ENCODE measurements at places on chromosomes 16 and 17.

DNA sequence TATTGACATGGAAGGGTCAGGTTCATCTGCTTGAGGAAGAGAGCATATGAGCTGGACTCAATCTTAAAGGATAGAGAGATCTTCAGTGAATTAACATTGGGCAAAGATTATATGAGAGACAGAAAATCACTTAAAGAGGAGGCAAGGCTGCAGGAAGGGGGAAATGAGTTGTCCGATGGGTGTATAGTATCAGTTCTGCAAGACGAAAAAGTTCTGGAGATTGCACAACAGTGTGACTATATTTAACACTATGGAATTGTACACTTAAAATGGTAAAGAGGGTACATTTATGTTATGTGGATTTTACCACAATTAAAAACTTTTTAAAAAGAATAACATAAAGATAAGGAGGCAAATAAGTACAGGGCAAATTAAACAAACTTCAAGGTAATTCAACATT is 80.7 kb downstream of the HELZ start:
- DNase-seq, result no peak

GRCh38 chr16:52872731-52873130 is 180.0 kb downstream of the CHD9NB start:
- no peak for DNase-seq

DNA sequence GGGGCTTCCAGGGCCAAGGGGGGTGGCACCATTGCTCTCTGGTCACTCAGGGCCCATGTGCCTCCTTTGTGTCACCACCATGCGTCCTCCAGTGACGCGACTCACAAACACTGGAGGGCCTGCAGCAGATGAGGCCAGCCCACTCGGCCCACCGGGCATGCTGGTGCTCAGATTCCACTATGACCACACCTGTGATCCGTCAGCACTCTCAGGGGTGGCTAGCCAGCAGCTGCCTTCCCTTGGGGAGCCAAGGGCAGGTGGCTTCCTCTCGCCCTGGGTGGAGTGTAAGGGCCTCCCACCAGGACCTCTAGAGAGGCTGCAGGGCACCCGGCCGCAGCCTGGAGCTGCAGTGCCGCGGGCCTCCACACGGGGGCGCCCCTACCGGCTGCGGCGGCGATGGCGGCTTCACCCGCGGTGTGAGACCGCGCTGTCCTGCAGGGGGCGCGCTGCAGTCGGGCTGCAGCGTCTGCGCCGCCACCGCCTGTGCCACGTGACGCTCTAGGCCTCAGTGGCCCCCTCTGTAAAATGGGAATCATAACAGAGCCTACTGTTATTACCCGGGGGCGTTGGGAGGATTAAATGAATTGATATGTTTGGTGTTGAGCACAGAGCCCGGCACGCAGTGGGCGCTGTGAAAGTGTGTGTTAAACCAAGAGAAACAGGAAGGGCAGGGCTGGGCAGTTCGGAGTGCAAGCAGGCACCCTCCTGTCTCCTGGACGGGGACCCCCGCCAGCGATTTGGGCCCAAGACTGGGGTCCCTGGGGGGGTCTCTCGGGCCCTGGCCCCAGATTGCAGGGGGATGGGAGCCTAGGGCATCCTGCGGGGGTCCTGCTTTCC is 192.4 kb upstream of the GSE1 start:
- DNase-seq, result peak; percentile 24

- DNase-seq, result no peak
These were observed 959 bp downstream of the SSH2 start for GRCh38 chr17:29929006-29929532.

DNA sequence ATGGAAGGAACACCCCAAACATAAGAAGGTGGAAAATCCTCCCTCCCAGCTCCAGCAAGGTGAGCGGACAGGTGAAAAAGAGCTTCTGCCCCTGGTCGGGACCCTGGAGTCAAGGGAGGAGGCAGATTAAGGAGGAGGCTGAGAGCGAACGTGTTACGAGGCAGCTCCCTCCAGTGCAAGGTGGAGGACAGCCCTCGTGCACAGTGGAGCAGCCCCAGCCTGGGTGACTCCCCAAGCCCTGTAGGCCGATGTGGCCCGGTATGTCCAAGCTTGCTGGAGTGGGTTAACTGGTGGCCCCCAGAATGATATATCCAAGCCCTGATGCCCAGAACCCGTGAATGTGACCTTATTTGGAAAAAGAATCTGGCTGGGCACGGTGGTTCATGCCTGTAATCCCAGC is 15.5 kb upstream of the CRISPLD2 start:
- no peak for DNase-seq

GRCh38 chr17:47785538-47786123 is 36.0 kb downstream of the OSBPL7 start:
- DNase-seq, result peak; percentile 40

GRCh38 chr16:49596068-49596467 is 222.5 kb downstream of the C16orf78 start:
- peak; percentile 45 for DNase-seq

GRCh38 chr16:60166111-60166510 is 1432.0 kb upstream of the GOT2 start:
- no peak for DNase-seq

DNA sequence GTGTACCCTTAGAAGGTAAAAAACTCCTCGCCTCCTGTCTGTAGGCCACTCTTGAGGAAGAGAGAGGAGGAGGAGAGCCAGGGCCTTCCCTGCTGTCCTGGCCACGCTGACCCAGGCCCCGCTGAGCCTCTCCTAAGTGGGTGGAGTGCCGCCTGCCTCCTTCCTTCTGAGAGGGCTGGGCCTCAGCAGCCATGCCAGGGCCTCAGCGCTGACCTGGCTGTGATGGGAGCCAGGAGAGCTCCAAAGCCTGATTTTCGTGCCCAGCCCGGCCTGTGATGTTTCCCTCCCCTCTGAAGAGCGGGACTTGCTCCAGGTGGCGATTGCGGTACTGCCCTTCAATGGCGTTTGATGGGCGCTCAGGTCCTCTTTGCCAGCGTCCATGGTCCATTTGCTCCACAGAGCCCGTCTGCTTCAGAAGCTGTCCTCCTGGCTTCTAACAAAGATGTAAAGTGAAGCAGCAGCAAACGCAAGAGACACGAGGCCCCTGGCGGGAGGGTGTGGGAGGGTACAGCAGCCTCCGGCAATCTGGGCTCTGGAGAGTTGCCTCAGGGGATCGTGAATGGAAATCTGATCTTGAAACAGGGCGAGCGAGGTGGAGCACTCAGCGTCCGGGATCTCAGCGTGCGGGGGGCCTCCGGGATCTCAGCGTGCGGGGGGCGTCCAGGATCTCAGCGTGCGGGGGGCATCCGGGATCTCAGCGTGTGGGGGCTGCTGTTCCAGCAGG is 93.5 kb downstream of the NPIPB11 start:
- DNase-seq, result no peak

- no peak for DNase-seq
These were observed 80.3 kb downstream of the RBFOX3 start for GRCh38 chr17:79530361-79531105.

DNA sequence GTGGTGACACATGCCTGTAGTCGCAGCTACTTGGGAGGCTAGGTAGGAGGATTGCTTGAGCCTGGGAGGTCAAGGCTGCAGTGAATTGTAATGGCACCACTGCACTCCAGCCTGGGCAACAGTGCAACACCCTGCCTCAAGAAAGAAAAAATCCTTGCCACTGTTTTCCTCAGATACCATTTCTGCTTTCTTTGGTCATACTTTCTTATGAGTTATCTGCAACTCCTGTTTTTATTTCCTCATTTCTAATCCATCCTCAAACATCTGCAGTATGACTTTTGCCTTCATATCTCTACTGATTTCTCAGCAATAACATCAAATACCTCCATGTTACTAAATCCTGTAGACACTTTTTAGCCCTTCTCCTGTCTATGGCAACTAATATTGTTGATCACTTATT is 3.1 kb upstream of the AP2B1 start:
- DNase-seq, result no peak

DNA sequence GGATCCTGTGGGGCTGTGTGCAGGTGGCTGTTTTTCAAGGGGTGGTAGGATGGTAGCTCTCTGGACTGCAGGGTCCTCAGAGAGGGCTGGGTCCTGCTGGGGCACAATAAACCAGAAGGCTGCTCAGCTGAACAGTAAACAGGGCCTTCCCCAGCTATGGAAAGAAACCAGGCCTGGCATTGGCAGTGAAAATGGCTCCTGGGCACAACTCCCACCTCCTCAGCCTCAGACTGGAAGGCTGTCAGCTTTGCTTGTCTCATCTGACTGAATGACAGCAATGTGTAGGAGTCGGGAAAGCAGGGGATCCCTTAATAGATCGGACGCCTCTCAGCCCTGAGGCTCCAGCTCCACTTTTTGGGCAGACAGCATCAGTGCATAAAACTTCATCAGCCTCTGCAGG is 59.8 kb upstream of the NLRP1 start:
- DNase-seq, result no peak

DNA sequence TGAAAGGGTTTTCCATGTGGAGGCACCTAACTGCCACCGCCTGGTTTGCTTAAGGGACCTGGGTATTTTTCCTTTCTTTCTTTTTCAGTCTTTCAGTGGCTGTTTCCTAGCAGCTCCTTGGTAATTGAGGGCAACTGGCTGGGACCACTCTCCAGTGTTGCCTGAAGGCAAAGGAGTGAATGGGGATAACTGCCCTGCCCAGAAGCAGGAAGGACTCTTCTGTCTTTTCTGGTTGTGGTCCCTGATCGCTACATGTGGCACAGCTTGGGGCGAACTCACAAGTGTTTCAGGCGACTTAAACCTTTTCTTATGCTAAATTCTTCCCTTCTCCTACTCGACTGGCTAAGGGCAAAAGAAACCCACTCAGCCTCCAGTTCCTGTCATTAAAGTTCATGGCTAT is 10.1 kb upstream of the TMEM98 start:
- DNase-seq, result no peak

DNA sequence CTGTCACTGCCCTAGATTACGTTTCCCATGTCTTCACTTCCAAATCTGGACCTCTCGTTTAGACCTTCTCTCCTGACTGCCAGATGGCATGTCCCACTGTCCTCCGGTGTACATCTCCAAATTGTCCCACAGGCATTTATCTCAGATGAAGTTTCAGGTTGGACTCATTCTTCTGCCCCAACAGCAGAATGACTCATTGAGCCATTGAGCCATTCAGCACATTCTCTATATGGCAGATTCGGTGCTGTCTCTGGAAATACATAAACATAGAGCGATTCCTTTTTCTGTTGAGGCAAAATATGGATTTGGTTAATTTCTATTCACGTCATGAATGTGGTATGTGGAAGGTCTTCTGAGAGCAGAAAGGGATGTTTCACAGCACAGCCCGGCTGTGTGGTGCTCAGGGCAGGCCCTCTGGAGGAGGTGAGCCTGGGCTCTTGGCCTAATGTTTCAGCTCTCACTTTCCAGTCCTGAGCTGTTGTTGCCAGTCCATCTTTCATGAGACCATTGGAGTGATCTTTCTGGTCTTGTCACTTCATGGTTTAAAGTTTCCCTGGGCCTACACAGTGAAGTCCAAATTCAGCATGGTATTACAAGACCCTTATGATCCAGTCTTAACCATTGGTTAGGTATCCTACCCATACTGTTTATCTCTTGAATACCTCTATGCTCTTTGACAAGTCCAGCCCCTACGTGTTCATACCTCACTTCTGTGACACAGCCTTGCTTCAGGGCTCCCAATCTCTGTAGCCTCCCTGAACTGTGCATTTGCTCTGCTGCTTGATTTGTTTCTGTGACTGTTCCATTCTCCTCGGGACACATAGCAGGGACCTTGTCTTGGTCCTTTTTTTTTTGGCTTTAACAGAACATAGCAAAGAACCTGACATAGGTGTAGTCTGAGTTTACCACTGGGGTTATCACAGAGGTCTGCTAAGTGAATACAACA is 15.9 kb downstream of the HAPSTR1 start:
- no peak for DNase-seq

- no peak for DNase-seq
These were observed 107.6 kb upstream of the MED13 start for GRCh38 chr17:62172492-62173291.

DNA sequence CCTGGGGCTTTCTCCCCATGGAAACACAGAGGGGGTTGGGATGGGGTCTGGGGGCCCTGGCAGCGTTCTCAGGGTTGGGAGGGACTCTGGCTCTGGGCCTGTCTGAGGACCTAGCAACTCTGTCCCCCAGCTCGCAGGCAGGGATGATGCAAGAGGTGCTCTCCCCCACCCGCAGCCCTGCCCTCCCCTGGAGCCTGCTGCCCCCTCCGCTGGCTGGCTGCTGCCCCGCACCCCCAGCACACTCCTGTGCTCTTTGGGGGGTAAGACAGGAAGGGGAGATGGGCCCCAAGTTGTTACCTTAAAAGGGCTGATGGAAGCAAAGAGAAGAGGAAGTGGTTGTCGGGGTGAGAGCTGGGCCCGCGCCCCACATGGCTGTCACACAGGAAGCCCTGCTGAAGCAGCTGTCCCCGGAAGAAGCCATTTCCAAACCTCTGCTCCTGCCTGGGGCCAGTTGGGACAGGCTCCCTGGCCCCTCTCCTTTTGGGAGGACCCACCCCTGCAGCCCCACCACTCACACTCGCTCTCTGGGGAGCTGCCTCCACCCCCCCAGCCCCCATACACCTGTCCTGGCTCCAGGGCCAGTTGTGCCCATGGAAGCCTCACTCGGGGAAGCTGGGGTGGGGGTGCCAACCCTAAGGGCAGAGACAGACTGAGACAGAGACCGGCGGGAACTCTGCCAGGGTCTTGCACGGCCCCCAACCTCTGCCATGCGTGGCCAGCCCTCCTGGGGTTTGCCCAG is 2.5 kb downstream of the CORO1A start:
- DNase-seq, result no peak

DNA sequence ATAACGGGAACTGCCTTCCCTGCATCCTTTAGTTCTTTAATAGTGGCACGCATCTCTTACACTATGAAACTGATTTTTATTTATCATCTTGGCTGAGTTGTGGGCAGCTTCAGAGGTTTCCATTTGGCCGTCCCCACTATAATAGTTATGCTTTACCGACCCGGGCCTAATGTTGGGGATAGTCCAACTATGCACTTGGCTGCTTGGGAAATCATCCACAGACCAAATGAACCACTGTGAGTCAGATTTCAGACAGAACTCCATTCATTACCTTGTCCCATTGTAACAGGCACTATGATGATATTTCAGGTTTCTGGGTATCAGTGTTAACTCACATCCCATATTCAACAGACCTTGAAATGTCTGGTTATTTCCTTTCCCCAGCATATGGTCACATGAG is 6.1 kb upstream of the SLFN5 start:
- DNase-seq, result no peak

DNA sequence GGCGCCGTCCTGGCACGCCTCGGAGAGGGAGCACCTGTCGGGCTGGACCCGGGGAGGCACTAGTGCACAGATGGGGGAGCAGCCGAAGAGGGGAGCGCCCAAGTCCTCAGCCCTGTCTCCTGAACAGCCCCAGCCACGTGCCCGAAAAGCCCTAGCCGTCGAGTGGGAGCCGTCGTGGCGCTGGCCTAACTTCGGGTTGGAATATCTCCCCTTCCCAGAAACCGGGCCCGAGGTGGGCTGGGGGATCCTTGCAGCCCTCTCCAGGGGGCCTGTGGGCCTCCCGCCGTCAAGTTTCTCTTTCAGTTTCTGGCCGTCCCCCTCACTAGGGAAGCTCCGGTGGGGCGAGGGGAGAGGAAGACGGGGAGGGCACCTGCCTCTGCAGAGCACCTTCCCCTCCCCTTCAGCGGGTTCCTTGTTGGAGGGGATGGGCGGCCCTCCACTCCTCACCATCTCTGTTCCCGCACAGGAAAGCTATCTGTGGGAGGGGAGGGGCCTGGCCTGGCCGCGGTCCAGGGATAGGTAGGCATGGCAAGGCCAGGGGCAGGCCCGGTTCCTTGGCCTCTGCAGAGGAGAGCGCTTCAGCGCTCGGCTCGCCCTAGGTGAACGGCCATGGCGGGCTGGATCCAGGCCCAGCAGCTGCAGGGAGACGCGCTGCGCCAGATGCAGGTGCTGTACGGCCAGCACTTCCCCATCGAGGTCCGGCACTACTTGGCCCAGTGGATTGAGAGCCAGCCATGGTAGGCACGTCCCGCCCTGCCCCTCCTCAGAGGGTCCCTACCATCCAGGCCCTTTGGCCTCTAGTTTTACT is 709 bp downstream of the STAT5A start:
- no peak for DNase-seq

- DNase-seq, result no peak
These were observed 5.8 kb upstream of the CD79B start for GRCh38 chr17:63937920-63938319.
